ENCODE measurements at places on chromosomes 16 and 17. TPM values are rescaled to one million over a fixed set of nuclear protein-coding genes. Genes with fewer than 3 reads are reported as not detected.

DNA sequence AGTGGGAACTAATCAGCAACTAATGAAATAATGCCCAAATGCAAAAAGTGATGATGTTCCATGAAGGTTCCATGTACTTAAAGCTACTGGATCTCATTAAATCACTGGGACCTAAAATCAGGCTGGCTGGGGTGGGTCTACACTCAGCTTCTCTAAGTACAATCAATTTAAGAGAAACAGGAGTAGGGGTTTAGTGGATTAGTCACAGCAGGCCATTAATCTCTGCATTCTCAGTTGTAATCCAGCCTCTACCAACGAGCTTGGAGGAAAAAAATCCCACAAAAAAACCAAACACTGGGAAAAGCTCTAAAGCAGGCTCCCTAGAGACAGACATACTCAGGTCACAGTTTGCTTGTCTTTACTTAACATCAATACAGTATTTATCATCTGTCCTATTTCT, 15.0 kb downstream of the CA10 start:
- H3K4me1 ChIP-seq, result no peaks in the 10 kb centered on the region
- no peak overlapping the region for H3K27ac ChIP-seq
- H3K4me3 ChIP-seq, result no peak overlapping the region

DNA sequence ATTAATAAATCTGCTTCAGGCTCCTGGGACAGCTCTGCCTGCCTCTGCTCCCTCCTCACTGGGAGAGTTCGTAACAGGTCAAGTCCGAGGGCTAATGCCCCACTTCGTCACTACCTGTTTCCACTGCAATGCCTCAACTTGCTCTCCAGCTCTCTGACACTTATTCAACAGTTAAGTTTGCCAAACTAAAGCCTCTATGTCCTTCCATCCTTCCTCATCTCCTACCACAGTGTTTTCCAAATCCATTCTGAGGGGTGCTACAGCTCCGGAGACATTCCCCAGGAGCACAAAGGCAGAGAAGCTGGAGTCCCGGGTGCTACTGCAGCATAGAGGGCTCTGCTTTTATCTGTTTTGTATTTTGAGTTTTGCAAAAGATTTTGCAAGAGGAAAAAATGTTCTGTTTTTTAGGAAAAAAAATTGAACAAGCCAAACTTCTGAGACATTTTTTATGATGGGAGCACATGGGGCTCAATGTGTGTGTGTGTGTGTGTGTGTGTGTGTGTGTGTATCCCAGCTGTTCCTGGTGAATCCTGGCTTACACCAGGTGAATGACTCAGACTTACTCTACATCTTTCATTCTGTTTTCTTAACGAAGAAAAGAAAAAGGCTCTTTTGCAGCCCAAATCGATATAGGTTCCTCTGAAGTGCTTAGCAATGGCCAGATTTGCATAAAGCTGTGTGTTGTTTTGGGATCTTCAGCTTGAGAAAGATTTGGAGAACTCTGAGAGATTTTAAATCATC, 46.1 kb upstream of the MYOCD start:
- no peak overlapping the region for H3K4me3 ChIP-seq
- H3K4me1 ChIP-seq, result peaks cover 8% of the 10 kb centered on the region
- DNase-seq, result peak; percentile 76
- H3K27me3 ChIP-seq, result no peaks in the 10 kb centered on the region

GRCh38 chr16:50293994-50294855, 27.9 kb downstream of the ADCY7 start:
- H3K4me1 ChIP-seq, result no peaks in the 10 kb centered on the region
- H3K4me3 ChIP-seq, result no peak overlapping the region
- DNase-seq, result no peak
- no peaks in the 10 kb centered on the region for H3K36me3 ChIP-seq
- H3K27me3 ChIP-seq, result no peaks in the 10 kb centered on the region

Gene CLEC19A
- not detected for total RNA-seq

Gene EEF2K
- 28.0 TPM for total RNA-seq

DNA sequence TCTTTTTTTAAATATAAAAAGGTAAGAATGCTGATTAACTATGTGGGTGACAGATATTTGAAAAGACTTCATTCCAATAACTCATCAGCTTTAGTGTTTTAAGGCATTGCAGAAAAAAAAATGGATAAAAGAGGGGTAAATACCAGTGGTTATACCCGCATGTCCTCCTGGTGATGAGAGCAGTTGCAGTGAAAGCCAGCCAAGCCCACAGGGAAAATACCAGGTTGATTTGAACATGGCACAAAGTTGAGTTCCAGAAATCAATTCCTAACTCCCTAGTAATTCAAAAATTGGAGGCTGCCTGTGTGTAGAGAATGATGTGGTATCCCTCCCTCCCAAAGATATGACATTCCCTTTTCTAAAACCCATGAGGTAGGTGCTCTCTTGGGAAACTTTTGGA, 453.2 kb upstream of the SOX9 start:
- no peaks in the 10 kb centered on the region for H3K27me3 ChIP-seq
- H3K4me1 ChIP-seq, result no peaks in the 10 kb centered on the region
- H3K36me3 ChIP-seq, result no peaks in the 10 kb centered on the region
- H3K4me3 ChIP-seq, result no peak overlapping the region
- H3K27ac ChIP-seq, result no peak overlapping the region

DNA sequence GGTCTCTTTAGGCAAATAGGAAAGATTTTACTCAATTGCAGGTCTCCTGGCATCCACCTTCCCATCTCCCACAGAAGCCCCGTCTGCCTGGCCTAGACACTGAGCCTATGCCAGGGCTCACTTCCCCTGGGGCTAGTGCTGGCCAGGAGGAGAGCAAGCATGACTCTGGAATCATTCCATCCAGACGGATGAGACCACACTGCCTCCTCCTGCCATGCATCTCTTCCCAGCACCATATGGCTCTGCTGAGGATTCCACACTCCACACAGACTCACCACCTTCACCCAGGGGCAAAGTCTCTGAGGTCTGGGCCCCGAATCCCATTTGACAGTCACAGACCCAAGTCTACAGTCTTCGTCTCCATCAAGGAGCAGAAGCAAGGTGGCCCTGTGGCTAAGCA, 346.5 kb downstream of the C16orf95 start:
- H3K36me3 ChIP-seq, result no peaks in the 10 kb centered on the region
- no peak overlapping the region for H3K4me3 ChIP-seq
- no peak overlapping the region for H3K27ac ChIP-seq
- H3K27me3 ChIP-seq, result no peaks in the 10 kb centered on the region
- no peak for DNase-seq

GRCh38 chr16:24070851-24071250, 185.3 kb upstream of the CACNG3 start:
- no peaks in the 10 kb centered on the region for H3K36me3 ChIP-seq
- DNase-seq, result no peak
- H3K27me3 ChIP-seq, result no peaks in the 10 kb centered on the region
- no peak overlapping the region for H3K27ac ChIP-seq
- H3K4me3 ChIP-seq, result no peak overlapping the region

DNA sequence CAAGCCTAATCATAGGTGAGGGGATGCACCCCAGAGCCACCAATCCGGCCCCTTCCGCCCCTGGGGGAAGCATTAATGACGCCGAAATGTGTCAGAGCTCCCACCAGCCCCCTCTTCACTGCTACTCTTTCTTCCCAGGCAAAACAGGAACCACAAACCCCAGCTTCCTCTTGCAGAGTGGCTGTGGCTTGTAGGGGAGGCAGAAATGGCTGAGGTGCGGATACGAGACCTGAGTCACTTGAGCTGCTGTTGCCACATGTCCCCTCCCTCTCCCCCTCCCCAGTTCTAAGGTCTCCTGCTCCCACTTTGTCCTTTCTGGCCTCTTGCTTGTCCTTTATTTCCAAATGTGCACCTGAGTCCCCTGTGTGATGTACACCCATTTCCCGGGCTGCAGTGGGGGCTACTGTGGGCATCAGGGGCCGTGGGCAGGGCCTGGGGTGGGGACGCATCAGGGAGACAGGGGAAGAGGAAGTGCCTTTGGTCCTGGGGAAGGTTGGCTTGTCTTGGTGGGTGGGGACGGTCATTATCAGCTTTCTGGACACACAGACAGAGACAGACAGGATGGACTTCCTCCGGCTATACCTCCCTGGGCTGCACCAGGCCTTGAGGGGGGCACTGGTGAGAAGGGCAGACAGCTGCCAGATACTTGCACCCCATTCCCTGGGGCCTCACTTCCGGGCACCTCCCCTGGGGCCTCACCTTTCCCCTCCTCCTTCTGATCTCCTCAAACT, at the start of gene APOBR:
TSS of gene APOBR (plus strand) at position 523 of the 731 bp plus-strand sequence. CDS start at position 562, 39 bp downstream.
- H3K27ac ChIP-seq, result no peak within 1 kb of the TSS
- no peaks in the 10 kb centered on the region for H3K36me3 ChIP-seq
- no peak within 1 kb of the TSS for H3K4me3 ChIP-seq
- H3K4me1 ChIP-seq, result peaks cover 2% of the 10 kb centered on the region
- no peaks in the 10 kb centered on the region for H3K27me3 ChIP-seq

GRCh38 chr17:16353317-16354174, at the start of gene CENPV:
Gene CENPV, minus strand, starts transcription at chr17:16353469. Its CDS starts 33 bp downstream, at chr17:16353436.
- peaks cover 2% of the 10 kb centered on the region for H3K4me1 ChIP-seq
- peak within 1 kb of the TSS; percentile 84 for H3K4me3 ChIP-seq
- no peaks in the 10 kb centered on the region for H3K36me3 ChIP-seq
- H3K27ac ChIP-seq, result peak within 1 kb of the TSS; percentile 3
- no peaks in the 10 kb centered on the region for H3K27me3 ChIP-seq
- no peak for DNase-seq

Gene GPR179
- total RNA-seq, result not detected

Gene IRX5
- 0.60 TPM for total RNA-seq

GRCh38 chr17:9684955-9685621, 39.8 kb downstream of the USP43 start:
- no peak for DNase-seq
- no peak overlapping the region for H3K4me3 ChIP-seq
- no peaks in the 10 kb centered on the region for H3K4me1 ChIP-seq
- H3K36me3 ChIP-seq, result no peaks in the 10 kb centered on the region

DNA sequence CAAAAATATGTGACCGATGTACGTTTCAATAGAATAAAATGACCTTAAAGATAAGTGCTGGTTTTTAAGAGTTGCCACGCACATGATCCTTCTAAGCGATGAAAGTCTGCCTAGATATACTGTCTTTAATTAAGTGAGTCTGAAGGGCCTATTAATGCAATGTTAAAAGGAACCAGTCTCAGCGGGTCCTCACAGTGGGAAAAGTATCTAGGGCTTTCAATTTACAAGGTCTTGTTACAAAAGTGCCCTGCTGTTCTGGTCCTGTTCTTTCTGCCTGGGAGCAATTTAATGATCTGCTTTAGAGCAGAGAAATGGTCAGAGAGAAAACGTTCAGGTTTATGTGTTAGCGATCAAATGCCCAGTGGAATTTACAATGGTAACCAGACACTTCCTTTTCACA, 864.0 kb downstream of the KCNJ2 start:
- no peaks in the 10 kb centered on the region for H3K36me3 ChIP-seq
- H3K4me3 ChIP-seq, result no peak overlapping the region

DNA sequence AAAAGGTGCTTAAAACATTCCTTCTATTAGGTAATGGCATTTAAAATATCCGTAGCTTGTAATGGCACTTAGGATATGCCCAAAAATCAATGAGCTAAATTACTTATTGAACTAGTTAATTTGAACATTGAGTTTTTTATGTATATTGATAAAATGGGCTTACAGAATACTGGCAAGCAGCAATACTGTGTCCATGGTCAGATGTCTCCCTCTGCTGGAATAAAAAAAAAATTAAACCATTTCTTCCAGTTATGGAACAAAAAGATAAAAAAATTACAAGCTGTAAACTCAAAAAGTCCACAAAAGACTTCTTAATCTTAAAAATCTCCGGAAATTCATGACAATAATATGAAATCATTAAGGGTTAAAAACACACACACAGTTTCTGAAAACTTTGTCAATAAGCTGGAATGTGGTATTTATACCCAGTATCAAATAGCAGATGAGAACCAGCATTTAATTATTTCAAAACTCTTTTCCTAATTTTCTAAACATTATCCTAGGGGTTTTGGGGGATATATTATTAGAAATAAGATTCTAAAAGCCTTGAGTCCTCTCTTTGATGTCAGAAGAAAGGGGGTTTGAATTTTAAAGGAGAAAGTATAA, 21.5 kb upstream of the PSMD7 start:
- no peaks in the 10 kb centered on the region for H3K36me3 ChIP-seq
- no peaks in the 10 kb centered on the region for H3K4me1 ChIP-seq
- H3K27ac ChIP-seq, result no peak overlapping the region
- no peaks in the 10 kb centered on the region for H3K27me3 ChIP-seq
- DNase-seq, result no peak

DNA sequence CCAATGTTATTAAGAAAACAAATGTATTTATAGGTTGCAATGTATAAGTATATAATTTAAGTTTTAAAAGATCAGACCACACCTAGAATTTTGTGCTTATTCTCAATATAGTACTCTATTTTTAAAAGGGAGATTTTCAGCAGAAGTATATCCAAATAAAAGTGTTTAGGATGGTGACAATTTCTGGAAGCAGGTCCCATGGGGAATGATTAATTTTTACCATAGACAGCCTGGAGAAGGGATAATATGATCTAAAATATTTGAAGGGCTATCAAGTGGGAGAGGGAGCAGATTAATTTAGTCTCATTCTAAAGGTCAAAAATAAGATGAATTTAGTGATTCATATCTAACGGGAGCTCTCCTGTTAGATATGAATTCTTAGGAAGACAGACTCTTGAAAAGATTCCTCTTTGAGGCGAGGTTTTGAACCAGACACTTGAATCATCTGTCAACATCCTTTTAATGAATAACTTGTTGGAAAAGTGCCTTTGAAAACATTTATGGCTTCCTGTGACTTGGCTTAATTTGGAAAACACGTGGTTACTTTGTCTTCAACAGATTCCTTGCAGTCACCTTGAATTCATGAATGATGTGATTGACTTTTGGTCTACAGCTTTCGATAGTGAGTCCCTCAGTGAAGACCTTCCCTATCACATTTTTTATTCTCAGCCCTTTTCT, 29.3 kb upstream of the SMIM36 start:
- no peak overlapping the region for H3K27ac ChIP-seq
- H3K4me1 ChIP-seq, result no peaks in the 10 kb centered on the region
- no peaks in the 10 kb centered on the region for H3K36me3 ChIP-seq
- H3K4me3 ChIP-seq, result no peak overlapping the region
- no peaks in the 10 kb centered on the region for H3K27me3 ChIP-seq

- no peaks in the 10 kb centered on the region for H3K4me1 ChIP-seq
- H3K27me3 ChIP-seq, result no peaks in the 10 kb centered on the region
- H3K4me3 ChIP-seq, result no peak overlapping the region
- no peak overlapping the region for H3K27ac ChIP-seq
- DNase-seq, result no peak
Observed at GRCh38 chr16:50537533-50538290, 10.5 kb upstream of the NKD1 start.

Gene ST6GALNAC2
- 1.9 TPM for total RNA-seq

Gene KRTAP4-9
- total RNA-seq, result not detected

Gene EMP2
- 72.2 TPM for total RNA-seq

DNA sequence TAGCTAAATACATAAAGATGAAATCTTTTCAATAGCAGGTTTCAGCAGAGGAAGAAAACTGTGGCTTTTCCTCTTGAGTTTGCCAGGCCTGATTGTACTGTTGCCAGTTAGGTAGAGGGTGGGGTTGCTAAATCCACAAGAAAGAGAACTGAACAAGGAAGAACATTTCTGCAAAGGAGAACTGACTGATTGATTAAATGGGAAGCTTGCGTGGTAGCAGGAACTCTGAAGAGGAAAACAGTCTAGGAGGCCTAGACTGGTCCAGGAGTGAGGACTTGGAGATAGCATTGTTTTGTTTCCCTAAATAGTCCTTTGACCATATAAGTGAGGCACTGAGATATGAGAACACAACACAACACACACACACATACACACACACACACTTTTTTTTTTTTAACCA, 18.8 kb downstream of the LRRC36 start:
- H3K27ac ChIP-seq, result no peak overlapping the region
- H3K4me3 ChIP-seq, result no peak overlapping the region
- no peak for DNase-seq
